Activated CD4-positive, alpha-beta T cell treated with anti-CD3 and anti-CD28 coated beads for 48 hours (primary cell): ENCODE measurements at places on chromosomes 11 and 22.

DNA sequence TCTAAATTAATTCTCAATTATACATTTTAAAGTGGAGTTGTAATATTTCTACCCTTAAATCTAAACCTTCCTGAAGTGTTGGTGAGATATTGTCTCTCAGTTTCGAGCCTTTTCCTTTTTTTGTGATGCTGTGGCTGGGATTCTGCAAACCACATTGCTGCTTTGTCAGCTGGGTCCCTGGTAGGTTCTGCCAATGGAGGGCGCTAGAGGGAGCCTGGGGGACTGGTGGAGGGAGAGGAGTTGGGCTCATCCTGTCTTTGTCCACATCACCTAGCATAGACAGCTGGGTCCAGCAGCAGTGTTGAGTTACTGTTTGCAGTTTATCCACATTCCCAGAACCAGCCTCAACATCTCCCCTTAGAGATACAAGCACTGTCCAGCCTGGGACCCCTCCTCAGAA is 41.0 kb downstream of the TRAF6 start:
- peak; percentile 50 for DNase-seq

GRCh38 chr11:8581300-8581699 is 12.7 kb downstream of the STK33 start:
- DNase-seq = no peak

DNA sequence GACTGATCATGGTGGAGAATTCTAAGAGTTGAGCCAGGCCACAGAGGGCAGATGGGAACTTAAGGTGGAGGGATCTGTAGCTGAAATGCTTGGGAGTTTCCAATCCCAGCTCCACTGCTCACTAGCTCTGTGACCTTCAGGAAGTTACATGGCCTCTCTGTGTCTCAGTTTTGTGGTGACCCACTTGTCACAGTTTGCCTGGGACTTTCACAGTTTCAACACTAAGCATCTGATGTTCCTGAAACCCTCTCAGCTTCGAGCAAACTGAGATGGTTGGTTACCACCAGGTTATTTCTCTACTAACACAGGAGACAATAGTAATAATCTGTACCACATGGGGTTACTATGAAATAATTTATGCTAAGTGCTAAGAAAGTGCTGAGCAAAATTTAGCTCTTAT is 505.3 kb downstream of the OPCML start:
- DNase-seq = no peak

- DNase-seq = no peak
Observed at GRCh38 chr11:129281471-129282415, 89.6 kb upstream of the ARHGAP32 start.

GRCh38 chr11:1047595-1048156 is 11.2 kb upstream of the MUC6 start:
- no peak for DNase-seq

GRCh38 chr11:95100856-95101507 is 11.3 kb downstream of the ENDOD1 start:
- DNase-seq = no peak

DNA sequence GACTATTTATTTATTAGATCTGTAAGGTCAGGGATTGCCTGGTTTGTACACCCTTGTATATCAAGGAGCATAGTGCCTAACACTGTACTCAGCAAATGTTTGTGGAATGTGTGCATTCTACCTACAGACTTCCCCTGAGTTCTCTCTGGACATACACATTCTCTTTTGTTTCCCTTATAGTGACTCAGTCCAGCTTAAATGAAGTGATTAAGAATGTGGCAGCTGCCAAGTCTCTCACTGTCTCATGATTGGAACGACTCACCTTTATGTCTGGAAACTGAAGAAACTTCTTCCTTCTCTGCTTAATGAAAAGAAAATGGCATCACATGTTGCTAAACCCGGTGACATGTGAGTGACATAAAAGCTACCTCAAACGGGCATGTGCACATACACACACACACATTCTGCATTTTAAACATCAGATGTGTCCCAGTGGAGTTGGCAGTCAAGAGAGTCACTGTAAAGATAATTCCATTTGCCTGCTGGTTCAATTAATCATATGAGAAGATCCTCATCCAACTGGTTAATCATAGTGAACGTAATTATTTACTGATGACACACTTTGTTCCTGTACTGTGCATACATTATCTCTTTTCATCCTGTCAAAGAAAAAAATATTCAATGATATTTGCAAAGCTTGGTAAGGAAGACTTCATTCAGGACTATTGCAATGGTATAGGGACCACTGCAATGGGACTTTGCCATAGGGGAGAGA is 42.8 kb downstream of the GLYAT start:
- no peak for DNase-seq

- peak; percentile 88 for DNase-seq
Observed at GRCh38 chr11:57480409-57481137, 20.2 kb downstream of the RTN4RL2 start.

GRCh38 chr22:35480627-35481550 is 59.7 kb upstream of the RASD2 start:
- DNase-seq = no peak

- DNase-seq = no peak
Observed at GRCh38 chr11:1598816-1599215, 722 bp upstream of the KRTAP5-2 start.

DNA sequence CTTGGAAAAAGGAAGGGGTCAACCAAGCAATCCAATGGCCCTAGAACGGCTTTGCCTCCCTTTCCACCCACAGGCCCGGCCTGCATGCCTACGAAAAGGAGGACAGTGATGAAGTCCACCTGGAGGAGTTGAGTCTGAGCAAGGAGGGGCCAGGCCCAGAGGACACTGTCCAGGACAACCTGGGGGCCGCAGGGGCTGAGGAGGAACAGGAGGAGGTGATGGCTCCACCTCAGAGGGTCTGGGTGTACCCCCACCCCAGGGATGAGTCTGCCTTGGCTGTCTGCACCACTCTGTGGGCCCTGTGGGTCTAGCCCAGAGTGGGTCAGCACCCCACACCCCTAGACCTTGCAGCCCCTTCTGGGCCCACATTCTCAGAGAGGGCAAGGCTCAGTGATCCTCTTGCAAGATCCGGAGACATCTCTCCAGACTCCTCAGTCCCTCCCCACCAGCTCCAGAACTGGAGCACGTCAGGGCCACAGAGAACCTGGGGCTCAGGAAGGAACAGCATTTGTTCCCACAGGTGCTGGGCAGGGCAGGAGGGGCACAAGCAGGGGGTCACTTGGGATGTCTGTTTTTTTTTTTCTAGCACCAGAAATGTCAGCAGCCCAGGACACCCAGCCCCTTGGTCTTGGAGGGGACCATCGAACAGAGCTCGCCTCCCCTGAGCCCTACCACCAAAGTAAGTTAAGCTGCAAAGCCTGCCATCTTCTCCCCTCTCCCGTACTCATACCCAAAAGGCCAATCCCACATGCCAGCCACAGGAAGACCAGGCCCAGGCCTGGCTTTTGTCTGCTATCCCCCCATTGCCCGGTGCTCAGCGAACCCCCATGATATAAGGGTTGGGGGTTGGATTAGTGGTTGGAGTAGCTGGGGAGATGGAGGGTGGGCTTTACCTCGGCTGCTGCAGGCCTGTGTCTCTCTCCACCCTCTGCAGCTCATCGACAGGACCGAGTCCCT is 8.1 kb downstream of the PRR33 start:
- DNase-seq = no peak

DNA sequence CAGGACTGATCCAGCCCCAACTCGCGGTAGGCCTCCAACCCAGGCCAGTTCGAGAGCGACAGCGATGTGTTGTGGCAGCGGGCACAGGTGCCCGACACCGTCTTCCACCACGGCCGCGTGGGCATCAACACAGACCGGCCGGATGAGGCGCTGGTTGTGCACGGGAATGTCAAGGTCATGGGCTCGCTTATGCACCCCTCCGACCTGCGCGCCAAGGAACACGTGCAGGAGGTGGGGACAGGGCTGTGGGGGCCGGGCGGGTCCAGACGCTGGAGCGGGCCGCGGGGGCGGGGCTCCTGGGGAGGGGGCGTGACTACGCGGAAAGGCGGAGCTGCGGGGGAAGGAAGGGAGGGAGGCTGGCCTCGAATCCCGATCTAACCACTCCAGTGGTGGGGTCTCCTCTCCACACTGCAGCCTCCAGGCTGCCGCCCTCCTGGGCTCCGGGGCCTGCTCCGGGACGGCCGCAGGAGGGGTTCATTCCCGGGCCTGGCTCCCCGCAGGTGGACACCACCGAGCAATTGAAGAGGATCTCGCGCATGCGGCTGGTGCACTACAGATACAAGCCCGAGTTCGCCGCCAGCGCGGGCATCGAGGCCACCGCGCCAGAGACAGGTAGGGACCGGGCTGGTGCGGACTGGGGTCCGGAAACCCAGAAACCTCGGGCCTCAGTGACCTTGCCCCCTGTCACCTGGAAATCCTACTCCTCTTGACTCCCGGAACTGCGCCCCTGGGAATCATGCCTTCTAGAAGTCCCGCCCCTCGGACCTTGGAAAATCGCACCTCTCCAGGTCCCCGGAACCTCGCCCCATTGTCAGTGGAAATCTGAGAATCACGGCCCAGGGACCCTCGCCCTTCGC is 14.9 kb downstream of the TMEM258 start:
- DNase-seq = peak; percentile 68

GRCh38 chr11:112826026-112826425 is 135.2 kb upstream of the NCAM1 start:
- no peak for DNase-seq

GRCh38 chr11:78239781-78240180 is 51.1 kb downstream of the USP35 start:
- no peak for DNase-seq

GRCh38 chr22:38608992-38609750 is 39.2 kb upstream of the DMC1 start:
- DNase-seq = no peak
